ENCODE measurements at places on chromosomes 7 and 10.

DNA sequence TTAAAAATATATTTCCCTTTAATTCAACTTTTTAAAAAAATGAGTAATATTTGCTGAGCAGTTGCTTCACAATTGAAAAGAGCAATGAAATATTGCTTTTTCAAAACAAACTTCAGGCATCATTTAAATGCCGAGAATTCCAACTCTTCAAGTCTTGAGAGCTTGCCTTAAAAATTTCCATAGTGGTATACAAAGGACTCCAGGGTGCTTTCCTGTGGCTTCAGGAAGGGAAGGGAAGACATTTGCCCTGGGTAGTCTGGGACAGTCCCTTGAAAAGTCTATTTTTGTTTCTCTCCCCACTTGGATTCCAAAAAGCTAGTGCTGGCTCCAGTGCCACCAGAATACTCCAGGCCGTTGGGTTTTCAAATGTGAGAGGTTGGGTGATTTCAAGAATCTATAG is 71.7 kb downstream of the HYCC1 start:
- no peak for DNase-seq

DNA sequence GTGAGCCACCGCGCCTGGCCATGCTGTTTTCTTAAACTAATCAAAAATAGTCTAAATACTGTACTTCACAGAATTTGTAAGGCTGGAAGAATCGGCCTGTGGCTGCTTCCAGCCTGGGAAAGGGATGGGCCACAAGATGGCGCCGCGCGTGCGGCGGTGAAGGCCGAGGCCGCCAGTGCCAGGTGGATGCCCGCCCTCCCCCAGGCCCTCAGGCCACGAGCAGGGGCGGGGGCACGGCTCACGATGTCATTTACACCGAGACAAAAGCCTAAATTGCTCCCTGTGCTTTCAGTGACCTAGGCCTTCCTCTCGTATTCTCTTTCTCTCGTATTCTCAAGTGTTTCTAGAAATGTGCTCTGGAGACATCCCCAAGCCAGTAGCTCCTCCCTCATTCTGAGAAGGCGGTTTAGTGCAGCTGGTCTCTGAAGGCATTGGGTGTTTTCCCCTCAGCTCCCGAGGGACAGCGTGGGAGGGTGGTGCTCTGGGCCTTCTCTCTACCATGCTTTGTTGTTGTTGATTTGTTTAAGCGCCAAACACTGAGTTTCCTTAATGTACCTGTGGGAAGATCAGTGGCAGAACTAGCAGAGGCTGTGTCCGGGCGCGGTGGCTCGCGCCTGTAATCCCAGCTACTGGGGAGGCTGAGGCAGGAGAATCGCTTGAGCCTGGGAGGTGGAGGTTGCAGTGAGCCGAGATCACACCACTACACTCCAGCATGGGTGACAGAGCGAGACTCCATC is 68.4 kb downstream of the CDC123 start:
- DNase-seq: peak; percentile 78

DNA sequence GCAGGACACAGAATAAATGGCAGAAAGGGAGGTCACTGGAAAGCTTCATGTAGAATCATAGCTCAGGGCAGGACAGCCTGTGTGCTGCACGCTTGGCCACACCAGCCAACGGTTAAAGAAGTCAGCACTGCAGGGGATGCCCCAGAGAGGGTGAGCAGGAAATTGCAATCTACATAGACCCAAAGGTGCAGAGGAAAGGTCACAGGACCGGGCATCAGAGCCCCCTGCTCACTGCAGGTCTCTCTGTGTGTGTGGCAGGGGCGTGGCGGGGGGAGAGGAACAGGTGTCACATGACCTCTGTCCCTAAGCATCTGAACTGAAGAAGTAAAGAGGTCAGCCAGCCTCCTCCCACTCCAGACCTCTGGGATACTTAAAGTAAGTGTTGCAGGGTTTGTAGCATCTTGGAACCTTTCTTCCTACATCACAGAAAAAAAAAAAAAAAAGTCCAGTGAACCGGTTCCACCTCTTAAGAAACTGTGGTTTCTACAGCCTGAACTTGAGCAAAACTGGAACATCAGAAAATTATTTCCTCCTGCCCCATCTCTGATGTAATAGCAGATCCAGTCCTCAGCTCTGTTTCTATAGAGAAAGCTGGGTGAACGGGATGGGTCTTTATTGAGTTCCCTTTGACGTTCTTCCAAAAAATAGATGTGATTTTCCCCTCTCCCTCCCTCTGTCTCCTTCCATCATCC is 64.3 kb downstream of the RGS10 start:
- no peak for DNase-seq

GRCh38 chr10:63064706-63065105 is 68.4 kb upstream of the NRBF2 start:
- no peak for DNase-seq

DNA sequence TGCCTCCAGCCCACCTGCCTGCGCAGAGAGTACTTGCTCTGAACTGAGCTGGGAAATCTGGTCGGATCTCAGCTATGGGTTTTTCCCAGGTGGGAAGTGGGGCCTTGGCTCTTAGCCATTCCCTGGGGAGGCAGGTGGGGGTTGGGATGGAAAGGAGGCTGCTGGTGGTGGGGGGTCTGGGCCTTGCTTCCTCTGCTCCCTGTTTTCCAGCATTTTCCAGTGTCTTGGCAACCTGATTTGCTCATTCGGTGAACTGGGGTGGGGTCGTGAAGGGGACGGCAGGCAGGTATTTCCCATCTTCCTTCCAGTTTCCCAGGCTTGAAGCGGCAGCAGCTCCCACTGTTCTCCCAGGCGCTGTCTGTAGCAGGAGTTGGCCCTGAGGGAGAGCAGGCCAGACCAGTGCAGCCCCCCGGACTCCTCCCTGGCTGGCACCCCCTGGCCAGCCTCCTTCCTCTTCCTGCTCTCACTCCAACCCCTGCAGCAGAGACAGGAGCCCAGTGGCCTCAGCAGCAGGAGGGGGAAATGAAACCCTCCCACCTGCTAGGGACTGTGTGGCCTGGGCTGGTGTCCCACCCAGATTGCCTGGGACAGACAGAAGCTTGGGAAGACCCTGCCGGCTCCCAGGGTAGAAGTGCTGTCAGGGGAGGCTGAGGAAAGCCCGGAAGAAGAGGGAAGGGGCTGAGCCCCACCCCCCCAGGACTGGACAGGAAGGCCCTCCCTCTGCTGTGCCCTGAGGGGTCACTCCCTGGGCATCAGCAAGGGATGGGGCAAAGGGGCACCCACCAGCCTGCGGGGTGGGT is 6.6 kb downstream of the TRIM8 start:
- DNase-seq: no peak

DNA sequence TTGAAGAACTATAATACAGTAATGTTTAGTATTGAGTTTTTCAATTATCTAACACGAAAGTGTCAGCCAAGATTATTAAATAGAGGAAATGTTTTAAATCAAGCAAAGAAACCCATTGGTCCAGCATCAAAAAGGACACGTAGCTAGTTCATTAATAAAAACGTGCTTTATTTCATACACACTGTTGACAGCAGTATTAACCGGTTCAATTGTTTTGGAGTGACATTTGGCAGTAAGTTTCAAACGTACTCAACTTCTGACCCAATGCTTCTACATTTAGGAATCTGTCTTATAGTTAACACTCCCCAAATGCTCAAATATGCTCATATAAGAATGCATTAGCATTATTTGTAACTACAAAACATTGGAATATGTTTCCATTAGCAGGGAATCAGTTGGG is 41.3 kb downstream of the SLC16A12 start:
- DNase-seq: no peak

DNA sequence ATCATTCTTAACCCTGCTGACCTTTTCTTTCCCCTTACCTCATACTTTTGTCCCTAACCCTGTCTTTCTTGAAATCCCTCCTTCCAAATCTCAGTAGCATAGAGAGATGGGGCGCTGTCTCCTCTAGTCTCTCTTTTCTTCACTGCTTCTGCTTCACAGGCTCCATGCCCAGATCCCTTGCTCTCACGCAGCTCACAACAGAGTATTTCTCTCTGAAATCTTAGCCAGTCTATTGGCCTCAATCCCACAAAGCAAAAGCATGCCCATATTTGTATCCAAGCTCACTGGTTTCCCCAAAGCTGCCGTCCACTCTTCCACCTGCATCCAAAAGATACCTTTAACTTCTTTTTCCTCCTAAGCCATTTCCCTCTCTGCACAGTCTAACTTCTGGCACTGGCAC is 526.8 kb downstream of the PLXDC2 start:
- no peak for DNase-seq

GRCh38 chr10:99341860-99342490 is 12.8 kb downstream of the CNNM1 start:
- no peak for DNase-seq

- DNase-seq: no peak
Measured at GRCh38 chr7:101159696-101160674, 5.4 kb downstream of the VGF start.

DNA sequence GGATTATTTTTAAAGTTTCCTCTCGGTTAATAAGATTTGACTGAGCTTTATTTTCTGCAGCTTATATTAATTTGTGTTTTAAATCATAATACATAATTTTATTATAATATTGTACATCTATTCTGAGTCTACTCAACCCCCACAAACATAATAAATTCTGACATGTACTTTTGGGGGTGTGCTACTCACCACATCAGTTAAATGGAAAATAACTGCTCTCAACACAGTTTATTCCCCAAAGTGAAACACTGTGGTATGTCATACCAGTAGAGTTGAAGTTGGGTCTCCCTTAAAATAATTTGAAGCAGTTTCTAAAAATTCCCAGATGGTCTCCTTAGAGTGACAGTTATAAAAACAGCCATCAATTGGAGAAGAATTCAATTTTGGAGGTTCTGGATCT is 463.2 kb downstream of the PHTF2 start:
- DNase-seq: no peak

GRCh38 chr7:92228100-92228499 is 17.6 kb downstream of the KRIT1 start:
- DNase-seq: no peak

DNA sequence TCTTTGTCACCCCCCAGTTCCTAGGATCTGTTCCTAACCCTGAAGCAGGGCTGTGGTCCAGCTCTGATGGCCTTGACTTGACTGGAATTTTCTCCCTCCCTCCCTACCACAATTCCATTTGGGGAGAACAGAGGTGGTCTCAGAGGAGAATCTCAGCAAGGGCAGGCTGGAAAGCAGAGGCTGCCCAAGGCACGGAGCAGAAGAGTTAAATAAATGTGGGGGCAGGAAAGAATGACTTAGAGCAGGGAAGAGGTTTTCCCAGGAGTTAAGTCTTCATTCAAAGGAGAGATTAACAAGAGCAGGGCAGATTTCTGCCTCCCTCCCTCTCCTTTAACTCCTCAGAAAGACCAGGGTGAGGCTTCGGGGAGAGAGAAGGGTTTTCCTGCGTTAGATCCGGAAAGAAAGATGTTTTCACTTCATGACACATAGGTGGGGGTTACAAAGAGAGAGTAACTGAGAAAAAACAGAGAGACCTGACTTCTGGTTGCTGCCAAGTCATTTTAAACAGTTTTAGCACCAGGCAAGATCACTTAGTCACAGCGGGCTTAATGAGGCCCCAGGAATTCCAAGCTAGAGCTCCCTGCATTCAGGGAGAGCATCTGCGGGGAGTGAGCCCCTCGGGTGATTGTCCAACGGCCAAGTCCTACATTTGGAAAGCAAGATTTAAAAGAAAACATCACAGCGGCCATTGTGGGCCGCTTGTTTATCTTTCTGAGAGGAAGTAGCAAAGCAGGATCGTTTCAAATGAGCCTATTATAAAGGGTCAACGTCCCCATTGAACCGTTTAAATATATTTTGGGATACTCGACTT is 78.7 kb downstream of the ARHGAP22 start:
- no peak for DNase-seq
